ENCODE measurements at places on chromosomes 3 and 15.

DNA sequence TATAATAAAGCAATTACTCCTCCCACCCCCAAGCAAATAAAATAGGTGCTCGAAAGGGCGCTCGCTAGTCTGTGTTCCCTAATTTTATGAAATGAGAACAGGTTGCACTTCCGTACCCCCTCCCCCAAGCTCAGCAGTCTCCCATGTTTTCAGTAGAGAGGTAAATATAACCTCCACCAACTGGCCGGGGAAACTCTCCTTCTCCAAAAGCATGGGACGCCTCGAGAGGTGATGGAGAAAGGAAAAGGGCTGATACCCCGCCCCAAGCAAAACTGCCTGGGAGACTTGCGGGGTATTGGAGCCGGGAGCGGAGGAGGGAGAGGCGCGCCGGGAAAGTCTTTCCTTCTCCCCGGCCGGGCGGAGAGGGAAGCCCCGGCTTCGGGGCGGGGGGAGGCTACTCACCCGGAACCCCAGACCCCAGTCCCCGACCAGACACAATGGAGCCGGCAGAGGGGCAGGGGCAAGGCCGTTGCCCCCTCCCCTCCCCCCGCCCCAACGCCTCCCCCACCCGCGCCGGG lies 605 bp downstream of the DCUN1D1 start:
- DNase-seq: peak; percentile 67

DNA sequence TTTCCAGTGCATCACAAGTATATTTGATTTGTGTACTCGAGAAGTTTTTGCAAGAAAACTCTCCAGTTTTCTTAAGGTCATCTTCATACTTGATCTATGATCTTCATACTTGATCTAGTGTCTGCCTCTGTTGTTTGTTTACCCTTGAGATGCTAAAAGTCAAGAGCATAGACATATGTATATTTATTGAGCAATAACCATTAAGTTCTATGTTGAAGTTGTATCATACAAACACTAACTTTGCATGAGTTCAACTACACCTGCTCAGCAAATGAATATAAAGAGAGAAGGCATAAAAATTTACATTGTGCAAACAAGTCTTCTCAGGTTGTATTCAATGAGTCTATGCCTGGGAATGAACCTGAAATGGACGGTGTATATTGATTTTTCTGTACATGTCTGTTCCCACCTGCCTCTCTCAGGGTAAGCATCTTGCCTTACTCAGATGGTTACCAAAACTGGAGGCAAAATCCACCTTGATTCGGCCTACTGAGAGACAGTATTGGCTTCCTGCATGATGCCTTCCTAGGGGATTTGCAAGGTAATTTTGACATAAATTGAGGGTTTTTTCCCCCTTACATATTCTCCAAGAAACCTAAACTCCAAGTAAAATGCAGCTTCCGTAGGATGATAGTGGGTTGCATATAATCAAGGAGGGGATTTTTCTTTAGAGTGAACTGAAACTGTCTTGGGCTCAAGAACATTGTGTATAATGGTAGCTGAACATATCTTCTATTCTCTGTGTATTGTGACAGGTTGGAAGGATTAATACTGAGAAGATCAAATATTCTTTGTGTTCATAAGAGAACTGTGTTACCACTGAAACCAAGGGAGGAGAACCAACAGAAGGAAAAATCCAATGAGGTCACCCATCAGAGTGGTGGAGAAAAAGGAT lies 110.4 kb downstream of the FILIP1L start:
- DNase-seq: no peak

- no peak for DNase-seq
Measured at GRCh38 chr3:185926445-185926844, 11.4 kb downstream of the TRA2B start.

DNA sequence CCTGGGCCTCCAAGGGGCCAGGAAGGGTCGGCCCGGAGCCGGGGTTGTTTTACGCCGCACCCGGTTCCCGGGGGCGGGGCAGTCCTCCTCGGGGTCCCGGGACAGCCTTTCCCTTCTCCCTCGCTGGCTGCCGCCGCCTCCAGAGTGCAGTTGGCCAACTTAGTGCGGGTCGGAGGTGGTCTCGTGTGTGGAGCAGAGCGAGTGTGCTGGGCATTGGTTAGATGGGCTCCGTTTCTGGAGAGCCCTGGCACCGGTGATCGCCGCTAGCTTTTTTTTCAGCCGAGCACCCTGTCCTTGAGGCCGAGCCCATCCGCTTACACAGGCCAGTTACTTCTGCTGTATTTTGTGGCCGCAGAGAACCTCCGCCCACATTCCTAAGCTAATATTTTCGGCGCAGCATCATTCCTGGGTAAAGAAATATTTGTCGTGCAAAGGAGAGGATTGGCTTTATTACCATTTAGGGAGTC lies 585 bp downstream of the KIF23 start:
- peak; percentile 80 for DNase-seq

GRCh38 chr15:60135961-60136360 lies 131.8 kb downstream of the FOXB1 start:
- no peak for DNase-seq

- no peak for DNase-seq
Measured at GRCh38 chr3:170490828-170491560, 72.3 kb downstream of the CLDN11 start.

DNA sequence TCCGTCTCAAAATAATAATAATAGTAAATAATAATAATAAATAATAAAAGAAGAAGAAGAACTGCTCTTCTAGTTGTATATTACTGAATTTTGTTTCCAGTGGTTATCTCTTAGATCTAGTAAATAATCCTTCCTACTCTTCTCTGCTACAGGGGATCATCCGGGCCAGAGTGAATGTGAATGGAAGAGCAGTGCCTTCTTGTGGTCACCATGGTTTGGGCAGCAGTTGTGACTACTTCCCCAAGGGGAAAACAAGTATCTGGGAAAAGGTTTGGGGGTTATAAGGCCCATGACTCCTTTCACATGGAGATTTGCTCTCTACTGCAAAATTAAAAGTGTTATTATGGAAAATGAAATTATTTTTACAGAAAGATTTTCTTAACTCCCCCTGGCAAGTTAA lies 5.5 kb upstream of the OR5K1 start:
- DNase-seq: no peak

- DNase-seq: peak; percentile 59
Measured at GRCh38 chr3:17258823-17259436, 374.2 kb downstream of the PLCL2 start.

- no peak for DNase-seq
Measured at GRCh38 chr3:134087060-134087974, 57.6 kb upstream of the SLCO2A1 start.

GRCh38 chr3:148727231-148727630 lies 29.5 kb downstream of the AGTR1 start:
- peak; percentile 45 for DNase-seq

- no peak for DNase-seq
Measured at GRCh38 chr3:192281207-192281880, 446.0 kb downstream of the FGF12 start.

- peak; percentile 90 for DNase-seq
Measured at GRCh38 chr15:49023354-49023753, 22.9 kb downstream of the SECISBP2L start.

- DNase-seq: no peak
Measured at GRCh38 chr3:7977245-7978086, 524.2 kb upstream of the LMCD1 start.

GRCh38 chr3:99413504-99413903 lies 224.9 kb upstream of the COL8A1 start:
- no peak for DNase-seq

DNA sequence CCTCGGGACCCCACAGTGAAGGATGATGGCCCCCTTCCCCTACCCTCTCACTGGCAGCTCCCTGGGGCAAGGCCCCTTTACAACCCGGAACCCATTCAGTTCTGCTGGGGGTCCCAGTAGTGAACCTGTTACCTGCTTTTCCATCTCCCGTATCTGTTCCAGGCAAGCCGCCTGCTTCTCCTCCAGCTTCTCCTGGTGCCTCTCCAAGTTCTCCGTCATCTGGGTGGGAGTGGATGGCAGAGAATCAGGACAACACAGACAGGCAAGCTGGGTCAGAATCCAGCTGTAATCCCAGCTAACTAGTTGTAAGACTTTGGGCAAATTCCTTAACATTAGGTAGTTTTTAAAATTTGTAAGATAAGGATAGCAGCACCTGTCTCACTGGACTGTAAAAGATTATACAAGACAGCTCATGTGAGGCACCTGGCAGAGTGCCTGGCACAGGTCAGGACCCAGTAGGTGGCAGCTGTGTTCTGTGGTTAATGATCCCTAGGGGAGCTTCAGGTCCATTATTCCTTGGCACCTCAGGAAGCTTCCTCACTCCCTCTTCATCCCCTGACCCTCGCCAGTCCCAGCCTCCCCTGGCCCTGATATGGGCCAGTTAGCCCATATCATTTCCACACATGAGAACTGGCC lies 6.4 kb upstream of the ANKRD63 start:
- peak; percentile 57 for DNase-seq

DNA sequence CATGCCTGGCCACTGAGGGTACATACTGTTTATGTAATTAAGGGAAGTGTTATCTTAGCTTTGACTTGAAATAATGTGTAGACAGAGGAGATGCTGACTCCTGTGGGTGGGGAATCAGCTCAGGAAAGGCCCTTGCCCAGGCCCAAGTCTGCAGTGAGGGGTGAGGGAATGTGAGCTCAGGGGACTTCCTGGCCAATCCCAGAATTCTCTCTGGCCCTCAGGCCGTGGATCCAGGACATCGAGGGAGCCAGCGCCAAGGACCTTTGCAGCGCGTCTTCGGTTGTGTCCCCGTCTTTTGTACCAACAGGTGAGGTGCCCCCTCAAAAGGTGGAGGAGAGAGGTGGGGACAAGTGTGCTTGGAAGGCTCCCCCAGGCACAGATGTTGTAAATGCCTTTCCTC lies 6.4 kb downstream of the CIB1 start:
- DNase-seq: no peak

GRCh38 chr3:196740481-196741248 lies 1.0 kb downstream of the PAK2 start:
- peak; percentile 46 for DNase-seq

- no peak for DNase-seq
Measured at GRCh38 chr3:101779822-101780381, 891 bp downstream of the NXPE3 start.

GRCh38 chr3:149933858-149934257 lies 36.8 kb downstream of the PFN2 start:
- DNase-seq: no peak

DNA sequence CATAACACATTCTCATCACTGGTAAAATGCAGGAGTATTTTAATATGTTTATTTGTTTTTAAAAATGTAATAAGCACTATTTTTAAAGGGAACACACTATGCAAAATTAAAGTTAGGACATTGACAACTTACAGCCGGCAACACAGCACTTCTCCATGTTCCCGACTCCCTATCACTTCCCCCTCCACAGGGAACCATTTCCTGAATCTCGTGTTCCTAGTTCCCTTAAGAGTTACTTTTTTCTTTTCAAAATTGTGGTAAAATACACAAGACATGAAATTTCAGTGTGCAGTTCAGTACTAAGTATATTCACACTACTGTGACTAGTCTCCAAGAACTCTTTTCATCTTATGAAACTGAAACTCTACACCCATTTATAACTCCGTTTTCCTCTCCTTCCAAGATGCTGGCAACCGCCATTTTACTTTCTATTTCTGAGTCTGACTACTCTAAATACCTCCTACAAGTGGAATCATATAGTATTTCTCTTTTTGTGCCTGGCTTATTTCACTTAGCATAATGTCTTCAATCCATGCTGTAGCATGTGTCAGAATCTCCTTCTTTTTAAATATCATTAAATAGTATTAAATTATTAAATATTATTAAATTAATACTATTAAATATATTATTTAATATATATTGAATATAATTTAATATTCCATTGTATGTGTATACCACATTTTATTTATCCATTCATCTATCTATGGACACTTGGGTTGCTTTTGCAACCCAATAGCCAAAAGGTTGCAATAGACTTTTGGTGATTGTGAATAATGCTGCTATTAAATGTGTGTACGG lies 25.9 kb upstream of the UBE2Q2 start:
- peak; percentile 77 for DNase-seq

- DNase-seq: no peak
Measured at GRCh38 chr3:161212171-161212771, 8.8 kb upstream of the NMD3 start.

- DNase-seq: no peak
Measured at GRCh38 chr3:80068459-80068858, 300.7 kb upstream of the ROBO1 start.

- no peak for DNase-seq
Measured at GRCh38 chr15:48085591-48085930, 35.2 kb upstream of the SLC24A5 start.

DNA sequence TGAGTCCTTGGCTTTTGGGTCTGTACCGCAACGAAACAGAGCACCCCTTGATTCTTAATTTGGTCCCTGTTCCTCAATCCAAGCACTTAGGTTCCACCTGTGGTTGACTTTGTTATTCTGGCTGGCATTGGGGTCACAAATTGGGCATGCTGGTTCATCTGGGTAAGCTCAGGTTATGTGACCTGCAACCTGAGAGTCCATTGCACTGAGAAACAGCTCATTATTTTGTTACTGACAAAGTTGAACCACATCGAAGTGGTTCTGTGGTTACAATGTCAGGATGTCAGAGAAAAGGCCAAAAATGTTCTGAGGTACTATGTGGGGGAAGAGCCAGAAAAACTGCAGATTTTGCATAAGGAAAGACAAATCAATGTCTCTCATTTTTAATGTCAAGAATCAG lies 74.2 kb downstream of the ZNF621 start:
- no peak for DNase-seq

- peak; percentile 83 for DNase-seq
Measured at GRCh38 chr15:64969401-64969800, 20.3 kb downstream of the SPG21 start.

All from RPMI8226 (cell line).